H9 (cell line): ENCODE measurements at places on chromosomes 2 and 18. TPM values are rescaled to one million over a fixed set of nuclear protein-coding genes. Genes with fewer than 3 reads are reported as not detected.

The AGXT gene
- total RNA-seq = not detected in 2 replicates

- peak; percentile 2 for DNase-seq
Measured at GRCh38 chr2:119478978-119479295, 45.3 kb downstream of the SCTR start.

- no peak for DNase-seq
Measured at GRCh38 chr2:73337828-73338227, 44.5 kb upstream of the EGR4 start.

GRCh38 chr2:44722026-44722625 is 219.4 kb upstream of the SIX3 start:
- DNase-seq = no peak

- no peak for DNase-seq
Measured at GRCh38 chr18:35443434-35443833, 54.3 kb downstream of the INO80C start.

DNA sequence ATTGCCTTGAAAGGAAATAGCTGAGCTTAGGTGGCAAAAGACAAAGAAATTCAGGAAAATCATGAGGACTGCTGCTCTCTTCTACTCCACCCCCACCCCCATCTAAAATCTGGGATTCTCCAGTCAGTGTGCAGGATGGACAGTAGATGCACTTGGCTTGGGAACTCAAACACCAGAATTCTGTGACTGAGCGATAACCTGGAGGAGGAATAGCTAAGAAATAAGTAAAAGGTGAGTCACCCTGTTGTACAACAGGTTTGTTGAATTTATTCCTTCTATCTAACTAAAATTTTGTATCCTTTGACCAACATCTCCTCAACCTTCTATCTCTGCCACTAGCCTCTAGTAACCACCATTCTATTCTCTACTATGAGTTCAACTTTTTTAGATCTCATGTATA is 1029.9 kb upstream of the ACVR2A start:
- no peak for DNase-seq
